Non-pigmented ciliary epithelial cell (primary cell): ENCODE measurements at places on chromosomes 11 and 22.

- no peak for DNase-seq
These were observed 11.0 kb upstream of the HEPHL1 start for GRCh38 chr11:94010136-94010535.

DNA sequence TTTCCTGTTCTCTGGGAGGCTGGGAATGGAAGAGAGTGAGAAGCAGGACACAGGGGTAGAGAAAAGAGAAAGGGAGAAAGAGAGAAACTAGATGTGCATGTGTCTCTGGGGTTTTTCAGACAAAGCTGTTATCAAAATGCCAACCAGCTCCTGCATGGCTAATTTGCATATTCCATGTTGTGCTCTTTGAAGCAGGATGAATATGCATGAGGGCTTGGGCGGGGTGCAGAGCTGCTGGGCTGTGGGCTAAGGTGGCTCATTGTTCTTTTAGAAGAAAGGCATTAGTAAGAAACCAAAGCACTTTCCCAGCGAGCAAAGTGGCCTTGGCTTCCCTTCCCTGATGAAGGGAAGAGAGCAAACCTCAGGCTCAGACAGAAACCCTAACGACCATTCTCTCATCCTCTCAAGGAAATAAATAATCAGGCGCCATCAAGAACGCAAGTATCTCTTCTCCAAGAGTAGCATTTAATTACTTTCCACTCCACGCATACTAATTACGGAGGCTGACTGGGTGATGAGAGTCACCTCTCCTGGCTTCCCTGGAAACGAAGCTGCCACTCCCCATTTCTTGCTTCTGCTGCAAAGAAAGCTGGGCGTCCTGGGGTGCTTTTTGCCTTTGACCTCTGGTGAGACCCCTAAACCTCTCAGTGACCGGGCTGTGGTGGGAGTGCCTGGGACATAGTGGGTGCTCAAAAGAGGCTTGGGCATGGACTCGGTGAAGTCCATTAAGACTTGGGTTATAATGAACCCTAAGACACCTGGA lies 54.2 kb downstream of the FEZ1 start:
- no peak for DNase-seq

- no peak for DNase-seq
These were observed 34.8 kb upstream of the SOX10 start for GRCh38 chr22:38018938-38019827.

DNA sequence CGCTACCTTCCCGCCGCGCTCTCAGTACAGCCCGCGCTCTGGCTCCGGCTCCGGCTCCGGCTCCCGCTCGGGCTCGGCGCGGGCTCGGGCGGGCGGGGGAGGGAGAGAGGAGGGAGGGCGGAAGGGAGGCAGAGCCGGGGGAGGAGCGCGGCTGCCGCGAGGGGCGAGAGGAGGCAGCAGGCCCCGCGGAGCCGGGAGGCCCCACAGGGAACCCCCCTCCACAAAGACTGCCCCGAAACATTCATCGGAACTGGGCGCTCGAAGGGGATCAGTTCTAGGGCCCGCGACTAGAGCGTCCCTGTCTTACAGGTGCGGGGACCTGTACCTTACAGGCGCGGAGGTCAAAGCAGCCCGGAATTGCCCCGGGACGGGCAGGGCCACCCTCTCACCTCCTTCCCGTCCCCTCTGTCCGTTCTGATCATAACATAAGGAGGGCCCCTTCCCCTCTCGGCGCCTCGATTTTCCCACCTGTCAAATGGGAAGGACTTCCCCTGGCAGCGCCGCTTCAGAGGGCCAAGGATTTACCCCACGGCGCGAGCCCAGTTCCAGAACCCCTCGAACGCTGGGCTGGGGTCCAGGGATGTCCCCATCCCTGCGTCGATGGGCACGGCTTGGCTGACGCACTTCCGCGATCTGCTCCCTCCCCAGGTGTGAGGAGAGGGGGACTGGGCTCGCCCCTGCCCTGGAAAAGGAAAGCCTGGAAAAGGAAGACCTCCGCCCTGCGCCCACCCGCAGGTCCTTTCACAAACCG lies at the start of gene SHISA8:
TSS of gene SHISA8 (minus strand) at position 40 of the 751 bp plus-strand sequence. CDS start 407 bp downstream, outside the sequence.
- DNase-seq: no peak

DNA sequence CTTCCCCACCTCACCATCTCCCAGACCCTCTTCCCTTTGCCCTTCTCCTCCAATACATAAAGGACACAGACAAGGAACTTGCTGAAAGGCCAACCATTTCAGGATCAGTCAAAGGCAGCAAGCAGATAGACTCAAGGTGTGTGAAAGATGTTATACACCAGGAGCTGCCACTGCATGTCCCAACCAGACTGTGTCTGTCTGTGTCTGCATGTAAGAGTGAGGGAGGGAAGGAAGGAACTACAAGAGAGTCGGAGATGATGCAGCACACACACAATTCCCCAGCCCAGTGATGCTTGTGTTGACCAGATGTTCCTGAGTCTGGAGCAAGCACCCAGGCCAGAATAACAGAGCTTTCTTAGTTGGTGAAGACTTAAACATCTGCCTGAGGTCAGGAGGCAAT lies 58.2 kb downstream of the TIMP3 start:
- no peak for DNase-seq
